ENCODE measurements at places on chromosomes 6 and 20.

GRCh38 chr6:85273870-85274269 is 176.0 kb upstream of the NT5E start:
- DNase-seq = no peak

GRCh38 chr6:753486-753885 is 60.5 kb upstream of the EXOC2 start:
- DNase-seq = no peak

DNA sequence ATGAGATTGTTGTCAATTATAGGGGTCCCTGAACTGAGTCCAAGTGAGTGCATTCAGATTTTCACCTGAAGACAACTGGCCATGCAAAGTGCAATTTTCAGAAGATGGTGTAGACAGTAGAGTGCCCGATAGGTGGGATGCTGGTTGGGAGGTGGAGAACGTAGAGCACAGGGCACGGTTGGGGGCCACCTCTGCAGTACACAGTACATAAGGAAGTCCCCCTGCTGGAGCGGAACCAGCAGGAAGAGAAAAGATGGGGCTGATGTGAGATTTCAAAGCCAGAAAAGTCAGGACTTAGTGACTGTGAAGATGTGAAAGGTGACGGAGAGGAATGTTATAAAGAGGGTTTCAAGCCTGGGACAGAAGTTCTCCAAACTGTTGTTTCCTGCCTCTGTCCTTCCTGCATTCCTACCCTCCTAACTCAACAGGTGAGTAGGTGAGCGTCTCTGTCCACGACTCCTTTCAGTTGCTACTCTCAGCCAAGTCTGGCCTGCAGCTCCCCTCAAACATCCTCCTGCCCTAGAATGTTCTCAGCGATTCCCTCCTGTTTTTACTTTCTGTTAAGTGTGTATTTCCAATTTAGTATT is 330.8 kb downstream of the PRL start:
- DNase-seq = no peak

GRCh38 chr6:169949511-169950097 is 198.2 kb downstream of the ERMARD start:
- no peak for DNase-seq

GRCh38 chr20:2840967-2841531 is 504 bp downstream of the VPS16 start:
- no peak for DNase-seq
